CD4-positive, alpha-beta T cell treated with Interleukin-6 at 100 ng/mL for 8 hours (primary cell): ENCODE measurements at places on chromosomes 6 and 20.

DNA sequence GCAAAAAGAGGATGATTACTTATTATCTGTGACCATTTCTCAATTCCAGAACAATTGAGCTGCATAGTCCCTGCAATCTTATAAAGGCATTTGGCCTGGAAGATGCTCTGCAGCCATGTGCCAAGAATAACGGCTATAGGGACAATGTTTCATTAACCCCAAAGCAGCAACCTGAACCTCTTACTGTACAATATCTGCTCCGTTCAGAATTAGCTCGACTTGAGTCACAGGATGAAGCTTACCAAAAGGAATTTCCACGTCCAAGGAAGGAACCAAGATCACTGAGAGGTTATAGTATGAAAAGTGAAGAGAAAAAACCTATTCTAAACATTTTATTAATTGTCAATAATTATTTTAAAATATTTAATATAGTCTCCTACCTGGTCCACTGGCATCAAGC is 167.3 kb upstream of the GMDS start:
- DNase-seq = no peak

- DNase-seq = no peak
Measured at GRCh38 chr6:132282696-132283095, 118.6 kb downstream of the MOXD1 start.

- DNase-seq = no peak
Measured at GRCh38 chr6:95448208-95448607, 129.1 kb upstream of the MANEA start.

- no peak for DNase-seq
Measured at GRCh38 chr20:36866681-36867495, 9.1 kb upstream of the TLDC2 start.

DNA sequence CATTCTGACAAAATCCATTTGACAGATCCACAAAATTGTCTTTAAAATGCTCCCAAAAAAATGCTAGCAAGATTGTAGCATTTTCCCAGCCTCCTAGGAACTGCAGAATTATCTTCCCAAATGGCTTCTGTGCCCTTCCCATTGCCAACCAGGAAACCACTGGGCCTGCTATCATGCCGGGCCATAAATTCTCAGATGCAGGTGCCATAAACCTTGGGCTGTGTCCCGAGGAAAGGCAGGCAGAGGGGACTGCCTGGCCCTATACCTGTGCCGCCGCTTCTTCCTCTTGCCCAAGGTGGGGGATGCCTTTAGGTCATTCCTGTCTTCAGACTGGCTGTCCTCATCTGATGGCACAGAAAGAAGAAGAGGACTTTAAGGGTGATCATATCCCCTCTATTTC is 2.8 kb downstream of the VSX1 start:
- DNase-seq = no peak

DNA sequence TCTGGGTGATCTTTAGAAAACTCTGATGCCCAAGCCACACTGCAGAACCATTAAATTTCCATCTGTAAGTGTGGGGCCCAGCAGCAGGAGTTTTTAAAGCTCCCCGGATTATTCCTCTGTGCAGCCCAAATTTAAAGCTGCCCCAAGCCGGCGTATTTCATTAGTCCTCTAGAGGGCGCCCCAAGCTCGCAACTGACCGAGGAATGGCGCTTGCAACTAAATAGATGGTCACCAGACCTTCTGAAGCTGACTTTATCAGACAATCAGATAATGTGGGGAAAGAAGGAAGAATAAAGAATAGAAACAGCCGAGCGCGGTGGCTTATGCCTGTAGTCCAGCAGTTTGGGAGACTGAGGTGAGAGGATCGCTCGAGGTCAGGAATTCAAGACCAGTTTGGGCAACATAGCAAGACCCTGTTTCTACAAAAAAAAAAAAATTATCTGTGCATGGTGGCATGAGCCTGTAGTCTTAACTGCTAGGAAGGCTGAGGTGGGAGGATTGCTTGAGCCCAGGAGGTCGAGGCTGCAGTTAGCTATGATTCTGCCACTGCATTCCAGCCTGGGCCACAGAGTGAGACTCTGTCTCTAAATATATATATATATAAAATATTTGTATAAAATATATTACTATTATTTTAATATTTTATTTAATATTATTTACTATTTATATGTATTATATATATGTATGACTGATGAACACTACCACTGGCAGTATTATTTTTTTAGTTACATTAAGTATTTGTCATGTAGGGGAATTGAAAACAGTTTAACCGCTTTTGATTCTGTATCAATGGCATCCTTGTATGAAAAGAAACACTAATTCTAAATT is 56.0 kb downstream of the OTOR start:
- no peak for DNase-seq

- DNase-seq = no peak
Measured at GRCh38 chr6:44053760-44054556, 73.3 kb downstream of the MRPL14 start.

DNA sequence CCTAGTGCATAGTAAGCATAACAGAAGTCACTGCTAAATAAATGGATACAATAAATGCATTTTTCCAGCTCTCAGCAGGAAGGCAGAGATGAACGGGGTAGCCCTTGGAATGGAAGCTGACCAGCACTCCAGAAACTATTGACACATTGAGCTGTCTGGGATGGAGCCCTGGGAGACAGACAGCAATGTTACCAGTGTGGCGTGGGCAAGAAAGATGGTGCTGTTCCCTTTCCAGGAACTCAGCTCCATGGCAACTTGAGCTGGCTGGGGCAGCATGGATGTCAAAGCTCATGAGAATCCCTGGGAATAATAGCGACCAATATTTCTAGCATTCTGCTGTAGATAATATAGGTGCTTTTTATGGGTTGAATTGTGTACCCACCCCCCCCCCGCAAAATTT is 104.3 kb upstream of the PTPRT start:
- DNase-seq = no peak

- DNase-seq = no peak
Measured at GRCh38 chr6:11919771-11920440, 92.2 kb upstream of the HIVEP1 start.

GRCh38 chr6:102327697-102328225 is 934.3 kb downstream of the GRIK2 start:
- DNase-seq = no peak

DNA sequence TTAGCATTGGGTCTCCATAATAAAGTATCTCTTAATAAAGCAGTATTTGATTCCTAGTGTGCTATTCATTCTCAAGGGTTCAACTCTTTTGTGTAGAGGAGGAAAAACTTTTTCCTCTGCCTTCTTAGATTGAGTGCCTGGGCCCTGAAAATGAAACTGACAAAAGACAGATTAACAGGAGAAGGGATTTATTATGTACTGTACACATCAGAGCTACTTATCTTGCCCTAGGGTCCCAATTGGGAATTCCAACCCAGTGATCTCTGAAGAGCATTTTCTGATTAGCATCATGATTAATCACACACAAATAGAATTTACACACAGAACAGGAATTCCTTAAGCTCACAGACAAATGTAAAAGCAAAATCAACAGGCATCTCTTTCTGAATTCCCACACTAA is 128.9 kb downstream of the CD164 start:
- no peak for DNase-seq

DNA sequence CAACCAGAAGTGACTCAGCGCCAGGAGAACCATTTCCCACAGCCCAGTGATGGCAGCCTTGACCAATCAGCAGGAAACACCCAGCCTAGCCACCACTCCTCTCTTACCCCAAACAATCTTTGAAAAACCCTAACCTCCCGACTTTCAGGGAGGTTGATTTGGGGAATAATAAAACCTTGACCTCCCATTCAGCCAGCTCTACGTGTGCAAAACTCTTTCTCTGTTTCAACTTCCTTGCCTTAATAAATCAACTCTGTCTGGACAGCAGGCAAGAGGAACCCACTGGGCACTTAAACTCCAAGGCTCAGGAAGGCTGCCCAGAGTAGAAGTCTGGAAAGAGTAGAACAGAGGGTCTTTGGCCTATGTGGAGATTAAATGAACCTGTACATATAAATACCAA is 35.0 kb downstream of the SERPINB1 start:
- DNase-seq = no peak

DNA sequence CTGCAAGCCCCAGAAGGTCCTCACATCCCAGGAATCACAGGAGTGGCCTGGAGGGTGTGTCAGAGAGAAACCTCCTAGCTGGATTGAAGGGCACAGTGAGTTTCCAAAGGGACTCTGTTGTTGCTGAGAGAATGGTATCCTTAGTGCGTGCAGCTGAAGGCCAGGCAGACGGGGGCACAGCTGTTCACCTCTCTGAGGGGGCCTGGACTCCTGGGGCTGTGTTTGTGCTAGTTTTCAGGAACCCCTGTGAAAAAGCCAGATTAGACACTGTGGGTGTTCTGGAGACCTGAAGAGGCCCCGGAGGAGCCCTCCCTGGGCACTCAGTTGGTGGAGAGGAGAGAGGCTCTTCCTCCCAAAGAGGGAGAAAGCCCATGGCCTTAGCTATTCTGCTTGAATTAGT is 223.4 kb downstream of the FARS2 start:
- DNase-seq = no peak

- DNase-seq = no peak
Measured at GRCh38 chr6:133972388-133972787, 19.4 kb downstream of the TBPL1 start.

- no peak for DNase-seq
Measured at GRCh38 chr20:33404281-33404680, 3.0 kb upstream of the CDK5RAP1 start.

DNA sequence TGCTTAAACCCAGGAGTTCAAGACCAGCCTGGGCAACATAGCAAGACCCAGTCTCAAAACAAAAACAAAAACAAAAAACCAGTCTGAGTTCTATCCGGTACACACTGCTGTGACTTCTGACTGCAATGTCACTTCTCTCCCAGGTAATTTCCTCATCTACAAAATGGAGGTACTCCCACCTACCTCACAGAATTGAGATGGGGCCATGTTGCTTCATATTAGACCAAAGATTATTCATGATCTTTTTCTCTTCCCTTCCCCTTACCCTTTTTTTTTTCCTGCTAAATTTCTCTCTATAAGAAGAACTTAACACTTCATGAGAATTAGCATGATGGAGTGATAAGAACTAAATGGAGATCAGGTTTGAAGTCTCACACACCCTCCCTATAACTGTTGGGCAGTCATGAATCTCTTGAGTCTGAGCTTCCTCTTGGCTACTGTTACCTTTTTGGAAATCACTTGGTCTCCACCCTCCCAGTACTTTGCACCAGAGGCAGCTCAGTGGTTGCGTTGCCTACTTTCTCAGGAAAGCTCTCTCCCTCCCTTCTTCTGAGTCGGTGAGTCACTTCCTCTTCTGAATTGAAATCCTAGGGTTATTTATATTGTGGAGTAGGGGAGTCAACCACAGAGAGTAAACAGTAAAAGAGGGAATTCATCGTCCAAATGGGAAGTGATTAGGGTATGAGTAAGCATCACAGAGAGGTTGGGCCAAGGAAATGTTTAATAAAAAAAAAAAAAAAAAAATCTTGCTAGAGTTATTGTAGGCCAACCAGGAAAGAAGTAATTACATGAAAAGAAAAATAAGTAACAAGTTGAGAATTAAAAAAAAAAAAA is 59.9 kb upstream of the MAP7 start:
- DNase-seq = no peak

DNA sequence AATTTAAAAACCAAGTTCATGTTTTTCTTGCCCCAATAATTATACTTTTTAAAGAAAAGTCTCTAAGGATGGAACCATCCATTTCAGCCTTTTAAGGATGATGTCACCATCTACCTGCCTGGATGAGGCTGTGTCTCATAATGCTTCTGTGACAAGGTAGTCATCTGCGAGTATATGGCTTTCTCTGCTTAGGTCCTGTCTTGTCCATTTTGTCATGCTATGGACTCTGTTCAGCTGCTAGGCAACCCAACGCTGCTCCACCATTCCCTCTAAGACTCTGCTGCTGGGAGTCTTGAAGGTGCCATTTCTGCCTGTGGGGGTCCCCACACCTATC is 459.8 kb upstream of the RUNX2 start:
- DNase-seq = no peak

DNA sequence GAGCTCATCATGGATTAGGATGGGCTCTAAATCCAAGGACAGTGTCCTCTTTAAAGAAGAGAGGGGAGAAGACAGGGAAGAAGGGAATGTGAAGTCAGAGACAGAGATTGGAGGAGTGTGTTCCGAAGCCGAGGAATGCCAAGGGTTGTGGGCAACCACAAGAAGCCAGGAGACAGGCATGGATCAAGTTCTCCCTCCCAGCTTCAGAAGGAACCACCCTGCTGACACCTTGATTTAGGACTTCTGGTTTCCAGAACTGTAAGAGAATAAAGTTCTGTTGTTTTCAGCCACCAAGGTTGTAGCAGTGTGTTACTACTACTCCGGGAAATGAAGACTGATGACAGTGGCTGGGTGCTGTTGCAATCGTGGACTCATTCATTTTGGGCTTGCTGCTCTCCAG is 120.1 kb downstream of the RPS12 start:
- no peak for DNase-seq

GRCh38 chr20:36830791-36831691 is 44.9 kb upstream of the TLDC2 start:
- no peak for DNase-seq

DNA sequence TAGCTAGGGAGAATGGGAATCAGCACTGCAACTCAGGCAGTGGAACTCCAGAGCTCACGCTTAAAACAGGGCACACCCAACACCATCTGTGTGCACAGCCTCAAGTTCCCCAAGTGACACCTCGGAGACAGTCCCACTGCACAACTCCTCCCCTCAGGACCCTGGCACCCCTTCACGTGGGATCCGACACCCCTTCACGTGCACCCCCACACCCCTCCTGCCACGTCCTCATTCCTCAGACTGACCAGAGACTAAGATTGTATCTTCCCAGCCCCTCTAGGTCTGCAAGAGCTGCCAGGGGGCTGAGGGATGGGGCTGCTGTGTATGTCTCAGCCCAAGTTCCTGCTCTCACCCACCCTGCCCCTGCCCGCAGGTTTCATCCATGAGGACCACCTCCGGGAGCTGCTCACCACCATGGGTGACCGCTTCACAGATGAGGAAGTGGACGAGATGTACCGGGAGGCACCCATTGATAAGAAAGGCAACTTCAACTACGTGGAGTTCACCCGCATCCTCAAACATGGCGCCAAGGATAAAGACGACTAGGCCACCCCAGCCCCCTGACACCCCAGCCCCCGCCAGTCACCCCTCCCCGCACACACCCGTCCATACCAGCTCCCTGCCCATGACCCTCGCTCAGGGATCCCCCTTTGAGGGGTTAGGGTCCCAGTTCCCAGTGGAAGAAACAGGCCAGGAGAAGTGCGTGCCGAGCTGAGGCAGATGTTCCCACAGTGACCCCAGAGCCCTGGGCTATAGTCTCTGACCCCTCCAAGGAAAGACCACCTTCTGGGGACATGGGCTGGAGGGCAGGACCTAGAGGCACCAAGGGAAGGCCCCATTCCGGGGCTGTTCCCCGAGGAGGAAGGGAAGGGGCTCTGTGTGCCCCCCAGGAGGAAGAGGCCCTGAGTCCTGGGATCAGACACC is 7.6 kb downstream of the MYL9 start:
- no peak for DNase-seq

- no peak for DNase-seq
Measured at GRCh38 chr6:162178666-162179065, 548.9 kb downstream of the PRKN start.

GRCh38 chr6:102670735-102671134 is 1277.2 kb downstream of the GRIK2 start:
- DNase-seq = no peak

DNA sequence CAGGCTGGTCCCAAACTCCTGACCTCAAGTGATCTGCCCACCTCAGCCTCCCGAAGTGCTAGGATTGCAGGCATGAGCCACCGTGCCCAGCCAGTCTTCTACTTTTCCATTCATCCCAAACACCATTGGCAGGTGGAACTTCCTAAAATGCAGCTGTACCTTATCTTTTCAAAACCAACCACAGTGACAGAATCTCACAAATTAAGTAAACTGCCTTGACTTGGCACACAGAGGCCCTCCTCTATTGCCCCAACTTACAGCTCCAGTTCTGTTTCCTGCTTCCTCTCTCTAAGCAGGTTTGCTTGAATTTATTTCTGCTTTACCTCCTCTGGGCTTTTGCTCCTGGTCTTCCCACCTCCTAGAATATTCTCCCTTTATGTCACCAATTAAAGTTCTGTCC is 7.6 kb downstream of the MYB start:
- no peak for DNase-seq
